AG04450 (cell line): ENCODE measurements at places on chromosomes 3 and 15.

DNA sequence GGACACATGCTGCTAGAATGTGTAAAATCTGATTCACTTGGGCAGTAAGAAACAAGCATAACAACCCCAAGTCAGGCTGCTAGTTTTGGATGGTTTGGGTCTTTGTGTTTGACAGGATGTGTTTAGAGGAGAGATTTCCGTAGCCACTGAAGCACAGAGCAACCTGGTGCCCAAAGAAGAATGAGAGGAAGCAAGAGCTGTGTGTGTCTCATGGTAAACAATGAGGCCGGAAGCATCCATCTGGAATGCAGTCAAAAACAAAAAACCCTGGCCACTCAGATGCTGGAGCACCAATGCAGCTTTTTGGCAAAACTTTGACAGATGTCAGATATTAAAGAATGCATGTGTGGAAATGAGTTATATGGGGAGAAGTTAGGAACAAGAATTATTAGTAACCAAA, 39.4 kb upstream of the SNRK start:
- DNase-seq = no peak

GRCh38 chr3:187929112-187929816, 184.0 kb upstream of the BCL6 start:
- no peak for DNase-seq

GRCh38 chr3:172287937-172288477, 160.2 kb downstream of the GHSR start:
- no peak for DNase-seq

DNA sequence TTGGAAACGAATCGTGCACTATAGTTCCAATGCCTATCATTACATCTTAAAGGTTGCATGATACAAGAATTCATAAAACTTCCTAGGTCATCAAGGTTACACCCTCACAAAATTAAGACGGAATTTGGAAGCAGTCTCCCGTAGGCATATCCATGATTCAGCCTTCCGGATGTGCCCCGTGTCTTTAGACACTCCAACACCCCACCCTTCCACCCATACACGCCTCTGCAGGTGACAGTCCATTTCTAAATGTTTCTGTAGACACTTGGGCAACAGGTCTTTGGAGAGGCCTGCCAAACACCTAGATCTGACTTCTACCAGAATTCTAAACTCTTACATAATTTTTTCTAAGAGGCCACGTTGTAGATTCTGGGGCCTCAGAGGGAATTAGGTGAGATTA, 49.8 kb downstream of the LDHAL6B start:
- DNase-seq = no peak

- DNase-seq = no peak
These were observed 27.5 kb upstream of the CORO2B start for GRCh38 chr15:68551296-68551635.

DNA sequence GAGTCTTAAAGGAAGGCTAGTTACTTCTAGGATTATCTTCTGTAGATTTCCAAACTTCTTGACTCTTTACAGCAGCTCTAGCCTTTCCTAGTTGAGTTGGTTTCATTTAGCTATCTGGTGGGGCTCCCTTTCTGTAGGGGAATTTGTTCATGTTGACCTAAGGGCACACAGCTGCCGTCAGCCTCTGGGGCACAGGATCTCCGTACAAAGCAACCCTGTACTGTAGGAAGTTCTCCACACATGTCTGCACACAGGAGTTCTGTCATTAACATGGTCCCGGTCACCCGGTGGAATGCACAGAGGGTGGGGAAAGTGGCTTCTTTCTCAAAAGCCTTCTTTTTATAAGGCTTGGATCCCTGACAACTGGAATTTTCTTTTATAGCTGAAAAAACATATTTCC, 88.7 kb upstream of the TNIK start:
- DNase-seq = no peak

- no peak for DNase-seq
These were observed 45.9 kb upstream of the THUMPD3 start for GRCh38 chr3:9316881-9317361.

- DNase-seq = no peak
These were observed 8.2 kb downstream of the ALG3 start for GRCh38 chr3:184240384-184241140.

DNA sequence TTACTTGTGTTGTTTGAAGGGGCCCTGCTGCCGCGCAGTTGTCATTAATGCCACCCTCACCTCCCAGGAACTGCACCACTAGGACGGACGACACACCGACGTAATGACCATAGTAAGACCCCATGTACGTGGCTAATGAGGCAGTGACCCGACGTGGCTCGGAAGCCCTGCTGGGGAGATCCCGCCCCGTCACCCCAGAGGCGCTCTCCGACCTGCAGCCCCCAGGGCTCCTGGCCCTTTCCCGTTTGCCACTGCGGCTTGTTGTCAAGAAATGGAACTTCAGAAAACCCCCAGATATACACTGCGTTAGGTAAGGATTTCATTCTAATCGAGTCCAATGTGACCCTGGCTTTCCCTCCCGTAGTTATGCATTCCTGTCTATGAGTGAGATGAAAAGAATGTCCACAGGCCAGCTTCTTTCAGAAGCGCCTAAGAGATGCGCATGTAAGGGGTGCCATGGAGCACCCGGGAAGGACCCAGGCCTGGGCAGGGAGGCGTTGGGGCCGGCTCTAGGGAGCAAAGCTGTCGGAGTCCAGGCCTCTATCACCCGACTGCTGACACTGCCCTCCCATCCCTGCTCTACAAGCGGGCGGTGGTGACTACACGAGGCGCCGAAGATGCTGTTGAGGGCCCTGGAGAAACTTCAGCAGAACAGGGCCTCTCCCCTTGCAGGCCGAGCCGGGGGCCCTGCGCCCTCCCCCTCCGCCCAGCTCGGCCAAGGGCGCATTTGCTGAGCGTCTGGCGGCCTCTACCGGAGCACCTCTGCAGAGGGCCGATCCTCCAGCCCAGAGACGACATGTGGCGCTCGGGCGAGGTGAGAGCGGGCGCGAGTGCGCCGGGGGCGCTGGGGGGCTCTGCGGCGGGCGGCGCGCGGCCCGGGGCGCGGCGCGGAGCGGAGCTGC, at the start of gene GABRA5:
Gene GABRA5, plus strand, starts transcription at position 765 of the 902 bp plus-strand sequence. CDS start 2,187 bp downstream, outside the sequence.
- no peak for DNase-seq

GRCh38 chr15:79025201-79025600, 65.4 kb downstream of the RASGRF1 start:
- no peak for DNase-seq

GRCh38 chr3:166570102-166570501, 732.9 kb upstream of the BCHE start:
- no peak for DNase-seq

- no peak for DNase-seq
These were observed 83.2 kb upstream of the WNT5A start for GRCh38 chr3:55570271-55570711.
